ENCODE measurements at places on chromosomes 7 and 10.

GRCh38 chr10:53702489-53702888, 929.9 kb upstream of the MBL2 start:
- no peak for DNase-seq

DNA sequence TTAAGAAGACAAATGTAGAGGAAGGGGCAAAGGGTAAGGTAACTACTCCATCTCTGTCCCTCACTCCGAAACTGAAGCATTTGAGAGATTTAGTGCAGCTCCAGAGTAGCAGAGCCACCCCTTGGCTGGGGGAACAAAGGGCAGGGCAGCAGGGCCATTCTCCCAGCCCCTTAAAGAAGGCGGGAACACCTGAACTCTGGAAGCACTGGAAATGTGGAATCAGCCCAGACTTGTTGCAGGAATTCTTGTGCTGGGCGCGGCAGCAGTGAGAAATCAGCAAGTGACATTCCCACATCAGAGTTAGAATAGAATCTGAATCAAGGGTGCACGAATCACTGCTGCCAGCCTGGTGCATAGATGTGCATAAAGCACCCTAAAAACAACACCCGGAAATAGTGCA, 34.4 kb upstream of the GRM8 start:
- no peak for DNase-seq

DNA sequence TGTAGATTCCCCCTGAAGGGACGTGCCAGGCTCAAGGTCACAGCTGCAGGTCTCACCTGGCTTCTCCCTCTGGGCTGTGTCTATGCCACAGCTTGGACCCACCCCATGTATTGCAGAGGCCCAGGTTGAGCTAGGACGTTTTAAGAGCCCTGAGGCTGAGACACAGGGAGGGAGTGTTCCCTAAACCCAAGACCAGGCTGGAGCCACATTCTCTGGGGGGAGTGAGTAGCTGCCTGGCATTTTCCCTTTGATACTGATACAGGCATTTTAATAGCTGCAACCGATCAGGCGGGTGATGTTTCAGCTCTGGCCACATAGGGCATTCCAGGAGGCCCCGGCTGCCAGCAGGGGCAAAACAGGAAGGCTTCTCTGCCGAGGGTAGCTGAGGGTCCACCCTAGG, 13.4 kb downstream of the COL13A1 start:
- DNase-seq = no peak

- DNase-seq = no peak
Measured at GRCh38 chr10:109866995-109867635, 56.2 kb downstream of the XPNPEP1 start.

GRCh38 chr10:28577506-28577905, 44.6 kb downstream of the WAC start:
- no peak for DNase-seq

DNA sequence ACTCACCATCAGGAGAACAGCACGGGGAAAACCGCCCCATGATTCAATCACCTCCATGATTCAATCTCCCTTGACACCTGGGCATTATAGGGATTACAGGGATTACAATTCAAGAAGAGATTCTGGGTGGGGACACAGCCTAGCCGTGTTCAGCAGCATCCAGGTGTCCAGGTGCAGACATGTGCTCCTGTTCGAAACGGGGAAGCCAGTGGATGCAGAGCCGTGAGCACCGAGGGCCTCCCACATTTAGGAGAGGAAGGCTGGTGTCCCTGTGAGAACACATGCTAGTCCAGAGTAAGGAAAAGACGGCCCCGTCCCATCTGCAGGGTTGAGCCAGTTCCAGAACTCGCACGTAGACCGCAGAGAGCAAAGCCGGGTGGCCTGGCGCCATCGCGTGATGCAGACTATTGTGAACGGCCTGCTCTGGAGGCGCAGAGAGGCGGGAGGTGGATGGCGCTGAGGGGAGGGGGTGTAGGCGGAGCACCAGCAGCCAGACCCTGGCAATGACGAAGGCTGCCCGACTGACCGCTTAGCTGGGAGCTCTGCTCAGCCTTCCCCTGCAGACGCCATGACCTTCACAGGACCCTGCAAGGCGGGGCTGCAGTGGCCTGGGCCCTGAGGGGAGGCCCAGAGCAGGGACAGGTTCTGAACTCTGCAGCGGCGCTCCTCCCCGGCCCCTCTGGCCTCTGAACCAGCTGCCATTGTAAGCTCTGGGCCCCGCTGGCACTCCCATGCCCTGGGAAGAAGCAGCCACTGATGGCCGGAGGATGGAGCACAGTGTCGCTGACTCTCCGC, 141.6 kb upstream of the TCERG1L start:
- DNase-seq = no peak

- no peak for DNase-seq
Measured at GRCh38 chr7:120550494-120551048, 277.6 kb downstream of the KCND2 start.

DNA sequence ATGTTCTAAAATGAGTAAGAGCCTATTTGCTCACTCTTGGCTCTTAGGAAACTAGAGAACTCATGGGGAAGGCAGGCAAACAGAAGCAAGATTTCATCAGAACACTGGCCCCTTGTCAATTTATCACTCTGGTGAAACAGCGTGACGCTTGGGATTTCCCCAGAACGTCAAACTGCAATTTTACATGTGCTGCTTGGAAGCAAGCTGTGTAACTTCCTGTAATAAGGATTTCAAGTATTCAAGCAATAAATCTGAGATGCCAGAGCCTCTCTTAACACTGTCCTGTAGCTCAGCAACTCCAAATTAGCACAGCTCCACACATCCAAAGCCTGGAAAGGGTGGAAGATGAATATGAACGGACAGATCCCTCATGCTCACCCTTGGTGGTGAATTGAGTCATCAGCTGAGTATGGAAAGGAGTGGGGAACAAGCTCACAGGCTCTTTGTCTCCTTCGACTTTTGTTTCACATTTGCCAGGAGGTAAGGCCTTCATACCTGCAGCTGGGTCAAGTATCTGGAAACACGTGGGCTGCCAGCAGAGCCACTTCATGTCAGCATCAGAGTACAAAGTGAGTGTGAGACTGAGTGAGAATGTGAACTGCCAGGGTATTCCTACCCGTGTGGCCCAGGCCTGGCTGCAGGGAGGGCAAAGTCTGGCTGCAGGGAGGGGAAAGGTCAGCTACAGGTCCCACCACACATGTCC, 140.4 kb upstream of the NAMPT start:
- DNase-seq = peak; percentile 96

DNA sequence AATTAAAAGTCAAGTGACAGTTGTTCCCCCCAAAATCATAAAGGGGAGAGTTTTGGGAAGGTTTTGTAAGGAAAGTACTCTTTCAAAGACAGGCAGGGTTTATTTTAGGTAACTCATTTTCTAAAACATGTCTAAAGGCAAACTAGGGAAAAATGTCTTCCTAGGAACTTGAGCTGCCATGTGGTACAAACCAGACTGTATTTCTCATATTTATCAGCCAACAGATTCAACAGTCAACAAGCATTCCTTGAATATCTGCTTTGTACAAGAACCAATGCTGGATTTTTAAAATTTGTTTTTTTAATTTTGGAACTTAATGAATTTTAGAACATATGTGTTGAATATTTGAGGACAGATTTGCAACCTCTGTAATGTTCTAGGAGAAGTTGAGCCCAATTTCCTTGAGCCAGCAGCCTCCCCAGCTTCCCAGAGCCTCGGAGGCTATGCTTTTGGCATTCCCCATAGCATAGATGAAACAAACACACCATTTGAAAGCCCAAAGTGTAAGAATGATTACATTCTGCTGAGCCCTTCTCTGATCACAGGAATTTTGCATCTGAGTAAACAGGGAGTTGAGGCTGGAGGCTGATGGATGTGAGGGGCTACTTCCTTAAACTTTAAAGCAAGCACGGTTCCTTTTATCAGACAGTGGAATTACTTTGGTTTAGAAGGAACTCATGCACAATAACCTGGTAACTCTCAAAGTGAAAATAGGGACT, 345.1 kb downstream of the RNLS start:
- no peak for DNase-seq

- no peak for DNase-seq
Measured at GRCh38 chr7:116517626-116518025, 7.2 kb upstream of the CAV1 start.

- peak; percentile 51 for DNase-seq
Measured at GRCh38 chr10:8183241-8183704, 128.8 kb downstream of the GATA3 start.

- no peak for DNase-seq
Measured at GRCh38 chr7:76211216-76211615, 9.5 kb downstream of the SRRM3 start.

All from activated naive CD4-positive, alpha-beta T cell treated with anti-CD3 and anti-CD28 coated beads for 36 hours (primary cell).